ENCODE measurements at places on chromosomes 2 and 18. TPM values are rescaled to one million over a fixed set of nuclear protein-coding genes. Genes with fewer than 3 reads are reported as not detected.

GAL3ST2 gene
- total RNA-seq = 0.83 TPM

DNA sequence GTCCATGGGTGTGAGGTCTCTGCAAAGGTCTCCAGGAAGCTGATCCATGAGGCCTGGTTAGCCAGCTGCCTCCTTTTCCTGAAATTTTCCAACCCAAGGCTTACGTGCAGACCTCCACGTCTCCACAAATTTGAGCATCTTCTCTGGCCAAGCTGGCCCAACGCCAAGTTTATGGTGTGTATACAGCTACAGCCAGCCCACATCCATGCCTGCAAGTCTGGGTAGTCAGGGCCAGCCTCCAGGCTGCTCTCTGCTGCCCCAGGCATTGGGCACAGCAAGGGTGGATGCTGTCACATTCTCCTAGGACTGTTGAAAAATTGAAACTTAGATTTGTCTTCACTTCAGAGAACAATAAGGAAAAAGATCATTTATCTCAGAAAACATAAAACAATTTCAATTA lies 525.5 kb upstream of the CHAC2 start:
- no peaks in the 10 kb centered on the region for H3K4me1 ChIP-seq
- no peak overlapping the region for H3K4me3 ChIP-seq
- DNase-seq = no peak
- no peak overlapping the region for H3K27ac ChIP-seq
- no peaks in the 10 kb centered on the region for H3K27me3 ChIP-seq
- no peaks in the 10 kb centered on the region for H3K36me3 ChIP-seq

GRCh38 chr2:127859712-127860085 lies 1.7 kb upstream of the POLR2D start:
- peaks cover 5% of the 10 kb centered on the region for H3K36me3 ChIP-seq
- DNase-seq = no peak
- no peak overlapping the region for H3K4me3 ChIP-seq
- no peak overlapping the region for H3K27ac ChIP-seq

GREB1 gene
- total RNA-seq = 1.1 TPM

SLC4A5 gene
- 3.2 TPM for total RNA-seq

GRCh38 chr2:26605195-26605998 lies 35.8 kb downstream of the CIB4 start:
- H3K27ac ChIP-seq = no peak overlapping the region
- no peak overlapping the region for H3K4me3 ChIP-seq
- no peak for DNase-seq
- H3K36me3 ChIP-seq = no peaks in the 10 kb centered on the region
- H3K27me3 ChIP-seq = peaks cover 23% of the 10 kb centered on the region
